ENCODE measurements at places on chromosomes 11 and 22.

DNA sequence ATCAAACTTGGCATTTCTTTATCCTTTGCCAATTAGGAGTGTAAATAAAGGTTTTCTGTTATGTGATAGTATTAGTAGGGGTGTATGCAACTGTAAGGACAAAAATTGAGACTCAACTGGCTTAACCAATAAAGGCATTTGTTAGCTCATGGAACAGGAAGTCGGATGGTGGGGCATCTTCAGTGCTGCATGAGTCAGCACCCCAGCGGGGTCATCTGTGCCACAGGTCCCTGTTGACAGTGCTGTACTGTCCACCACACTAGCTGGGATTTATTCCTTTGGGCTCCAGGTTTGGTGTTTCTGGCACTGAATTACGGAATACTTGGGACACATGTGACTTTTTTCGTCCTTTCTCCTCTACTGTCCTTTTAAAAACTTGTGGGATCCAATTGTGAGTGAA, 86.0 kb downstream of the PPP6R3 start:
- DNase-seq, result peak; percentile 60

DNA sequence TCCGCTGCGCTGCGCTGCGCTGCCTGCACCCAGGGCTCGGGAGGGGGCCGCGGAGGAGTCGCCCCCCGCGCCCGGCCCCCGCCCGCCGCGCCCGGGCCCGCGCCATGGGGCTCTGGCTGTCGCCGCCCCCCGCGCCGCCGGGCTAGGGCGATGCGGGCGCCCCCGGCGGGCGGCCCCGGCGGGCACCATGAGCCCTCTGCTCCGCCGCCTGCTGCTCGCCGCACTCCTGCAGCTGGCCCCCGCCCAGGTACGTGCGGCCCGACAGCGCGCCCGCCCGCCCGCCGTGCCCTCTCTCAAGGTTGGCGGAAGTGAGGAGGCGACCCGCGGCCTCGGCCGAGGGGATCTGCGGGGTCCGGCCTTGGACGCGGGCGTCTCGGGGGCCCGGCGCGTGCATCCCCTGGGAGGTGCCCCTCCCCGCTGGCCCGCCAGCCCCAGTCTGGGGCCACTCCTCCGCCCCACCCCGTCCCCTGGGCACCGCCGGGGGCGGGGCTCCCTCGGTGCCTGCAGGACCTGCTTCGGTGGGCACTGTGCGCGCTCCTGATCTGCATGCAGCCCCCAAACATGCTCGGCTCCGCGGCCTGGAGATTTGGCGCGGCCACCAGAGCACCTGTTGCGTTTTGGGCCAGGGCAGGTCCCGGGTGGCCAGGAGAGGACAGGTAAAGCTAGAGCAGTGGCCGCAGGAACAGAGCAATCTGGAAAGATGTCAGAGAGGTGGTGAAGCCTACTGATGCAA, 429 bp downstream of the VEGFB start:
- no peak for DNase-seq

DNA sequence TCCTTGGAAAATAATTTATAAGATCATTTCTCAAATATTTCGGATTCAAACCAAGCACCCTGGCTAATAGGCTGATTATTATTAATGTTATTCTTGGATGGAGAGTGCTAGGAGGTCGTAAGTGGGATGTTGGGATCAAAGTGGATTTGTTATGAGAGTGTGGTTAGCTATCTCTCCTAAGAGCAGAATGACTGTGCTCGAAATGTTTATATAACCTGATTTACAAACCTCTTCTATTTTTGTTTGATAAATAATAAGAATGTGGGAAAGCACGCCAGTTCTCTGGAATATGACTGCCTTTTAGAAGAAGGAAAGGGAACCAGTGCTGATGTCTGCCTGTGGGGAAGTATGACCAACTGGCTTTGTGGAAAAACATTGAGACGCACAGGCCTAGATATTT, 527.5 kb downstream of the NTM start:
- peak; percentile 19 for DNase-seq

DNA sequence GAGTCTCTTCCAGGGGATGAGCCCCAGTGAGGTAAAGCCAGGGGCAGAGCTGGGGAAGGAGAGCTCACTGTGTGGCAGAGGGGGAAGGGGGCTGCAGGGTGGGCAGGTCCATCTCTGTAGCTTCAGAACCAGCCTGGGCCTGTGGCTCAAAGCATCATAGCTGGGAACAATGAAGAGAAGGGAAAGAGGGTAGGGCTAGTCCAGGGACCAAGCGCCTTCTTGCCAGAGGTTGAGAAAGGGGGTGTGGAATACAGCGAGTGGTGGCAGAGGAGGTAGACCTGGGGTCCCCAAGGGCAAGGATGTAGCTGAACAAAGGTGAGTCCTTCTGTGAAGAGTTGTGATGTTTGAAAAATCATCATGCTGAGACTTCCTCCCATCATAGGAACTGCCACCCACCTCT, 1.2 kb upstream of the PLA2G3 start:
- DNase-seq, result no peak

DNA sequence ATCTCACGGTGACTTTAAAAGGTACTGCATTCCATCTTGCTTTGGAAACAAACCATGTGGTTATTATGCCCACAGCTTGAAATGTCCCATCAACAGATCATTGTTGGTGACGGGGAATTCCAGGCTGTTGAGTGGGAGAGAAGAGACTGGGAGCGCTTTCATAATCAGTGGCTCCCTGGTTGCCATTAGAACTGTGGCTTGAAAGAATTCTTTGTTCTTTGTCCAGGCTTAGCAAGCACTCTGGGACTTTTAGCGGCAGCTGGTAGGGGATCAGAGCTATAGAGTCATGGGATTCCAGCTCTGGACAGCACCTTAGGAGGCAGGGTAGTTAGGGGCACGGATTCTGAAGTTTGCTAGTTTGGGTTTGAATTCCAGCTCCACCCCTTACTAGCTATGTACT, 22.0 kb downstream of the MMP20 start:
- DNase-seq, result peak; percentile 22

GRCh38 chr22:44441401-44442185, 56.4 kb downstream of the RTL6 start:
- DNase-seq, result no peak

DNA sequence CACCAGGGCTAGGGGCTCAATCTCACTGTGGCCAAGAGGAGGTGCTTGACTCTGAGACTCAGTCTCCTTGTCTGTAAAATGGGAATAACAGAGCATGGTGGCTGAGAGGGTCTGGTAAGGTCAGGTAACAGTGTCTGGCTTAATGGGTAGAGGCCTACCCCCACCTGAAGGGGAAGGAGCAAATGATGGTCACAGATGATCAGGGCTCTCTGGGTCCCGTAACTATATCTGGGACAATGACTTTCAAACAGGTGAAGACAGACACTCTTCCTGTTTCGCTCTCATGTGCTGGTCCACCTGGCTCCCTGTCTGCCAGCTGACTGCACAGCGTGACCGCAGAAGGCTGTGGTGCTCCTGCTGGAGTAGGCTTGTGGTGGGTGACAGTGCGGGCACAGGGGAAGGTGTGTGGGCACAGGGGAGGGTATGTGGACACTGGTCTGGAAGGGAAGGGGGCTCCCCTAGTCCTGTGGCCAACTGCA, 4.0 kb downstream of the A4GALT start:
- no peak for DNase-seq

DNA sequence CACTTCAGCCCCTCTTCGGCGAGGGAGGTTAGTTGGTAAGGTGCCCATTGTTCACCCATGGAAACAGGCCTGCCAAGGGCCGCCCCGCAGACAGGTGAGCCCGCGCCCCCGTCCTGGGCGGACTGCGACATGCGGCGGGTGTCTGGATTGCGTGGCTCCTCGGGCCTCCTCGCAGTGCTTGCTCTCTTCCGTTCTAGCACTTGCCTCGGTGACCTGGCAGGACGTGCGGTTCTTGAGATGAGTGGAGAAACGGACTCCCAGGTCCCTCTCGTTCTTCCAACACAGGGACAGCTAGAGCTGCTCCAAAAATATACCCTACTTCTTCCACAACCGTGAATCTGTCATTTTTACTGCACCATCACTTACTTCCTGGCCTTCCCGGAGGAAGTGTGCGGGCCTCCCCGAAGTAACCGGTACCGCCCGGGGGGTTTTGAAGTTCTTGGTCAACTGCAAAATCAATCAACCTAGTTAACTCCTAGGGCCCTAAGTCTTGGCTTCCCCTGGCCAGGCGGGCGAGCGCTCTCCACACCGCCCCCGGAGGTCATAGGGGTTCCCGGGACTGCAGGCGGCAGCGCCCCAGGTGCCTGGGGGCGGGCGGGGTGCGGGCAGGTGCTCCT, 745 bp upstream of the ZBTB44 start:
- no peak for DNase-seq

GRCh38 chr11:90221803-90222458, 918 bp downstream of the CHORDC1 start:
- no peak for DNase-seq
